ENCODE measurements at places on chromosomes 6 and 20. TPM values are rescaled to one million over a fixed set of nuclear protein-coding genes. Genes with fewer than 3 reads are reported as not detected.

TPD52L2 gene
- 123 TPM for total RNA-seq

ZNF334 gene
- 7.9 TPM for total RNA-seq

HDGFL1 gene
- not detected for total RNA-seq

PLCB4 gene
- 13.7 TPM for total RNA-seq

Data from fibroblast of lung (primary cell).